D721Med (cell line): ENCODE measurements at places on chromosomes 6 and 20.

DNA sequence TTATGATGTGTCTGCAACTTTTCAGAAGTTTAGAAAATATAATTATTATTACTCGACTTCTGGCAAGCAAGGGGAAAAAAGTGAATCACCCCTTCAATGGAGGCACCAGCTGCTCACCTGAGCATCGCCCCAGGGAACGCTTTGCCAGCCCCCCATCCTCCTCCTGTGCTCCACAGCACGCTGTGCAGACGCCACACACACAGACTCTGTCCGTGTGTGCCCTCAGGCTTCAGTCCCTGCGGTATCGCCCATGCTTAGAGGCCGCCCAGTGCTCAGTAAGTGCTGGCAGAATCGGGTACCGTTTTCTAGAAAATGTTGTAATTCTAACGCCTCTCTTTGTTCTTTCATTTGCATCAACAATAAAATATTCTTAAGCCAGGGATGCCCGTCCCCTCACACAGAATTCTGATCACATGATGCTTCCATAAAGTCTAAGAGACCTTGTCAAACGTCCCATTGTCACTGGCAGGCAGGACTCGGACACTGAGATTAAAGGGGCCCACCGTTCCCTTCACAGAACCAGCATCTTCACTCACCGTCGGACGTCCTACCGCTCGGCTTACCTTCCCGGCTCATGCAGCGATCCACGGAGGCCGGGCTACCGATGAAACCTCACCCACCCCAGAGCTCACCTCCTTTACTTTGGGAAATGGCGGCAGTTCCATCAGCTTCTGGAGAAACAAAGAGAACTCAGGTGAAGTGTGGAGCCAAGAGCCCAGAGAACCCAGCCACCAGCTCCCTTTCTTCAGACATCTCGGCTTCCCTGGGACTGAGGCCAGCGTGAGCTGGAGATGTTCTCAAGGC lies 105.5 kb downstream of the DLL1 start:
- no peak for DNase-seq

GRCh38 chr6:16505711-16506357 lies 255.4 kb downstream of the ATXN1 start:
- DNase-seq = no peak

DNA sequence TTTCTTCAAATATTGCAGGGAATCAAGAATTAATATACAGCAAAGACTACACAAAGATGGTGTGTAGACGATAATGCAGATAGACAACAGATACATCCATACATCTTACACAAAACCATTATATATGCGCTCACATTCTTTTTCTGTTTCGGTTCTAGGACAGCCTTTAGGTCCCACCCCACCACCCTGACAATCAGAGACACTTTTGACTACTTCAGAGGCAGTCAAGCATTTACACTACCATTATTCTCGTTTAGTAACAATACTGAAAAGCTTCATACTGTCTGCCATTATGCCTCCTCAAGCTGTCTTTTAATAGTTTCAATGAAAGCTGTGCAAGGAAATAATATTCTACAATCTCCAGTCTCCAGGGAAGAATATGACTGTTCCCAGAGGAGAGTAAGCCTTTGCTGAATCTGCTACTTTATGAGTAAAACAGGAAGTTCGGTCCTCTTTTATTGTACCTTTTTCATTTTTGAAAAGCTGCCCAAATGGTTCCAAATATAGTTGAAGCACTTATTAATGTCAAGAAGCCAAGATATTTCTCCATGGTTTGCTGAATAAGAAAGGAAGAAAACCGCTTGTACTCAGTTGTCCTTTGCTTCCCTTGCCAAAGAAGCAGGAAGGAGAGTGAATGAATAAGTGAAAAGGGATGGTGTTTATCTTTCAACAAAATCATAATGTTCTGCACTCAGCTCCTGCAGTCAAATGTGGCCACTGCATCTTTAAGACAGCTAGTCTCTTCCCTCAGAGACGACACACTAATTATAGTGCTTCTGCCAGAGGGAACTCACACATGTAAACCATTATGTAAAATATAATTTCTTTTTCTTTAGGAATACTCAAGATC lies 468.3 kb downstream of the CDC5L start:
- no peak for DNase-seq

DNA sequence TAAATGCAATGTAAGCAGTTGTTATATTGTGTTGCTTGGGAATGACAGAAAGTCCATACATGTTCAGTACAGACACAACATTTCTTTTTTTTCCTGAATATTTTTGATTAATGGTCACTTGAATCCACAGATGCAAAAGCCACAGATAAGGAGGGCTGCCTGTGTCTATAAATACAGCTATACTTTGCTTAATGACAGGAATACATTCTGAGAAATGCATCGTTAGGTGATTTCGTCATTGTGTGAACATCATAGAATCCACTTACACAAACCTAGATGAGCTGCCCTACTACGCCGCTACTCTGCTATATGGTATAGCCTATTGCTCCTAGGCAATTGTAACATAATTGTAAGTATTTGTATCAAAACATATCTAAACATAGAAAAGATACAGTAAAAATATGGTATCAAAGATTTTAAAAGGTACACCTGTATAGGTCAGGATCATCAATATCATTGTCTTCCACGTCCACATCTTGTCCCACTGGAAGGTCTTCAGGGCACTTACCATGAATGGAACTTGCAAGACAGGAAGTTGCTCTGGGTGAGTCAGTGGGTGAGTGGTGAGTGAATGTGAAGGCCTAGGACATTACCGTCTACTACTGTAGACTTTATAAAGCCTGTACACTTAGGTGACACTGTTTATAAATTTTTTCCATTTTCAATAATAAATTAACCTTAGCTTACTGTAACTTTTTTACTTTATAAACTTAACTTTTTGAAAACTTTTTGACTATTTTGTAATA lies 27.9 kb upstream of the POPDC3 start:
- DNase-seq = no peak
